ENCODE measurements at places on chromosomes 3 and 15.

DNA sequence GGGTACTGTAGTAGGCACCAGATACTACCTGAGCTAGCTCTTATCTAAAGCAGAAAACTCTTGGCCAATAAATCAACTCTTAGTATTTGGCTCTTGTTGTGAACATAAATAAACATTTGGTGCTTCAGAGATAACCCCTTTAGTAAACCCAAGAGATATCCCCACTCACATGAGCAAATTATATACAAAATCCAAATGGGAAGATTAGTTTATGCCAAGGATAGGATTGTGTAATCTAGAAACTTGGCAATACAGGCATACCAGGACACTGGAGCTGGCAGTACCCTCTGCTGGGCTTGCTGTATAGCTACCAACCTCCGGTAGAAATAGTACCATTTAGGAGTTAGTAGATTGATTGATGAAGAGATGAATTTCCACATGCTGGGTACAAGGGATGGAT is 127.0 kb downstream of the LIPC start:
- DNase-seq, result no peak

DNA sequence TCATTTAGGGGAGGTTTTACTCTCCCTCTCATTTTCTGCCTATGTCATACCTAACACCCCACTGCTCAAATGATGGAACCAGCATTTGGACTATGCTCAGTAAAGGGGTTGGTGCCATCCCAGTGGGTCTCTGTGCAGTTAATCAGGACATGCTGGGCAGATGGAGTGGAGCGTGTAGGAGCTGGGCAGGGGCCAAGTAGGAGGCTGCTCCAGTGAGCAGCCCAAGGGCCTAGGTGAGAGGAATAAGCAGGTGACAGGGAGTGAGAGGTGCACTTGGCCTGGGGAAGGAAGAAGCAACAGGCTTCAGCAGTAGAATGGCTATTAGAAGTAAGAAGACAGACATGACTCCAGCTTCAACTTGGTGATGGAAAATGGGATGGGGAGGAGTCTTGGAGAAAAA is 72.2 kb downstream of the EPHB1 start:
- no peak for DNase-seq

DNA sequence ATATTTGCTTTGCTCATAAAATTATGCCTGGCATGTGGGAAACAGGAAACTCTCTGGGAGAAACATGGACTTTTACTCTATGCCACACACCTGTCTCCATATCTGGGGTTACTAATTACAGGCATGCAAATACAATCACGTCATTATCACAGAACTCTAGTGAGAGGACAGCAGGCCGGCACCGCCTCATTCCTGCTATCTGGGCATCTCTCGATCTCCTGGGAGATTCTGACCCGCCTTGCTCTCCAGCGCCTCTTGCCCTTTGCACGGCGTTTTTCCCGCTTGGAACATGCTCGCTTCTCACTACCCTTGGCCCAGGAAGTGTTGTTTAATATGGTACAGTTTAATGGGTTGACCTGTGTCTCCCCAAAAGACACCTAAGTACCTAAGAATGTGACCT is 45.4 kb upstream of the PARL start:
- DNase-seq, result no peak

DNA sequence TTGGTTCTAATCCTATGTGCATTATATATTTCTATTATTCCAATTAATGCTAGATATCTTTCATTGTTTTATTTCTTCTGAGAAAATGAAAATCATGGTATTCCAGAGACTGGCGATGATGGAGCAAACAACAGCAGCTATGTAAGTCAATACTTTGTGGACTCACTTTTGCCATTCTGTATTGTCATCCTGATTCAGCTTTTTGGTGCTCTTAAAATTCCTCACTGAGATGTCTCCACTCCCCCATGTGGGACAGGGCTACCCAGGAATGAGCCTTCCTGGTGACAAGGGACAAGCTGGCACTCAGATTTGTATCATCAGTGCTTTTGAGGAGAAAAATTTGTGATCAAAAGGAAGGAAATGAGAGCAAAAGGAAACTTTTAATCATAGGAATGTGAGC is 56.7 kb upstream of the XCR1 start:
- no peak for DNase-seq

GRCh38 chr3:42658771-42659390 is 5.4 kb downstream of the ZBTB47 start:
- DNase-seq, result no peak

Data from stimulated activated CD4-positive, alpha-beta T cell treated with anti-CD3 and anti-CD28 coated beads, TNF-alpha, amount 100 ng/mL, for 48 hours (primary cell).